ENCODE measurements at places on chromosomes 3 and 15.

GRCh38 chr3:192082730-192083660 is 622.0 kb downstream of the PYDC2 start:
- no peak for DNase-seq

DNA sequence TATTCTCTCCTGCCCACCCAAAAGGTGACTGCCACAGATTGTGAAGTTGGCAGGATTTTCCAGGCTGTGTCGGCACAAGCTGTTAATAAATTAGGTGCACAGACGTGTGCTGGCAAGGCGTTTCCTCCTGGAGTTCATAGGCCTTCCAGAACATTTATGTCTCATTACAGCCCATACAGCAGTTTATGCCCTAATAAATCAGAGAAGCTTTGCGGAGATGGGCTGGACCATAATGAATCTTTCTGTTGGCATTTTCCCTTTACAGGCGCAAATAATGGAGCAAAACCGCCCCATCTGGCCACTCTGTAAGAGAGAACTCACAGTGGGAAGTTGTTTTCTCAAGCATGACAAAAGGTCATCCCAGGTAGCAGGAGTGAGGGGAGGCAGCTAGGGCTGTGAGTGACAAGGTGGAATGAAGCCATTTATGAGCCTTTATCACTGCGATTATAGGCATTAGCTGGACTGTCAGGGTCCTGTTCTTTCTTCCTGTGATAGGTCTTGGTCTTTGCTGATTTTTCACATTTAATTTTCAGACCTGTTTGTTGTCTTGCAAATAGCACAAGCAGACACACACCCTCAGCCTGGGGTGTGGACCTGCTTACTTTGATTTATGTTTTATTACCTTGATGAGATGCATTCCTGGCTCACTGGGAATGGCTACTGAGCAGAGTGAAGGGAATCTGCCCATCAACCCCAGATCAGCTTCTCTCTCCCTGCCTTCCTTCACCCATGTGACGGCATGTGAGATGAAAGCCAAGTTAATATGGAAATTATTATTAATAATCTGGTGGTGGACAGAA is 257.5 kb downstream of the LRTM1 start:
- no peak for DNase-seq

DNA sequence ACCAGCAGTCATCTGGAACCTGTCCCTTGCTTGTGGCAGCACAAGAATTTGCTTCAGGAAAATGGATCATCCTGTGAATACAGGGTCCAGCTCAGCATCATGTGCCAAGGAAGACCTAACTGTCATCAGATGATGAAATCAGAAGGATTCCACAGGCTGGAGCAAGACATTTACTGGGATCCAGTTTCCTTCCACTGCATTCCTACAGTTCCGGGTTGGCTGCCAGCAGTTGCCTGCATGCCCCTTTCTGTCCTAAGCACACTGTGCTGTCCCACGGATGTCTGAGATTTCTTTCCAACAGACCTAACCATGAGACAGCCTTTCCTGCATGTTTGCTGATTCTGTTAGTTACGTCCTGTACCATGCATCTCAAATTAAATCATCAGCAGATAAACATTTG is 140.7 kb downstream of the IMPG2 start:
- DNase-seq = no peak

GRCh38 chr3:147391781-147392624 is 14.3 kb downstream of the ZIC4 start:
- peak; percentile 82 for DNase-seq

- DNase-seq = no peak
Measured at GRCh38 chr15:96170979-96171739, 159.3 kb upstream of the NR2F2 start.

DNA sequence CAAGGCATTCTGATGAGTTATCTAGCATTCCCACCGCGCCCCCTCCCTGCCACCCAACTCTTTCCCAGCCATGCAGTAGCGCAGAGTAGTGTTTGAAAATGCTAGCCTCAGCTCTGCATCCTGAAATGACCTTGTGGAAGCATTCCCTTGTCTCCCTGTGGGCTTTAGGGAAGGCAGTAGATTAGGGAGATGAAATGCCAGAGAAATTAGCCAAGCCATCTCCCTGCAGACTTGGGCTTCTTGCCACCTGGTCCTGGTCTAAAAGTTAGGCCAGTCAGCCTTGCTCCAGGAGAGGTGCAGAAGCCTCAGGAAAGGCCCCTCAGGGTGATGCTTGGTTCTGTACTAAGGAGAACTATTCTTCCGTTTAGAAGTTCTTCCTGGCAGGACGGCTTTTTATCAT is 231.2 kb downstream of the CACNA2D3 start:
- no peak for DNase-seq

GRCh38 chr3:72195895-72196294 is 410.9 kb upstream of the PROK2 start:
- no peak for DNase-seq

- DNase-seq = no peak
Measured at GRCh38 chr3:24220859-24221657, 273.6 kb downstream of the THRB start.

- DNase-seq = no peak
Measured at GRCh38 chr3:53150247-53151085, 10.5 kb upstream of the PRKCD start.

DNA sequence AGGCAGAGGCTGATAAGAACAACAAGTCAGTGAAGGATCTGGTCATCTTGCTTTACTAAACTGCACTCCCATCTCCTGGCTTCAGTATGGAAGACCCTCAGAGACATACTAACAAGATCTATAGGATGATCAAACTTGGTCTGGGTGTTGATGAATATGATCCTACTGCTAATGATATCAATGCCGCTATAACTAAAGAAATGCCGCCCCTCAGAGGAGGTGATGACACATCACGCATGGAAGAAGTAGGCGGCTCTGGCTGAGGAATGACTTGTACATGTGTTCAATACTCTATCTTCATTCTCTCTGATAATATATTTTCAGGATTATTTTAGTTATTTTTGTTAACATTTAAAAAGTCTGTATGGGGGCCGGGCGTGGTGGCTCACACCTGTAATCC is 17.5 kb upstream of the EIF2B5 start:
- DNase-seq = no peak

DNA sequence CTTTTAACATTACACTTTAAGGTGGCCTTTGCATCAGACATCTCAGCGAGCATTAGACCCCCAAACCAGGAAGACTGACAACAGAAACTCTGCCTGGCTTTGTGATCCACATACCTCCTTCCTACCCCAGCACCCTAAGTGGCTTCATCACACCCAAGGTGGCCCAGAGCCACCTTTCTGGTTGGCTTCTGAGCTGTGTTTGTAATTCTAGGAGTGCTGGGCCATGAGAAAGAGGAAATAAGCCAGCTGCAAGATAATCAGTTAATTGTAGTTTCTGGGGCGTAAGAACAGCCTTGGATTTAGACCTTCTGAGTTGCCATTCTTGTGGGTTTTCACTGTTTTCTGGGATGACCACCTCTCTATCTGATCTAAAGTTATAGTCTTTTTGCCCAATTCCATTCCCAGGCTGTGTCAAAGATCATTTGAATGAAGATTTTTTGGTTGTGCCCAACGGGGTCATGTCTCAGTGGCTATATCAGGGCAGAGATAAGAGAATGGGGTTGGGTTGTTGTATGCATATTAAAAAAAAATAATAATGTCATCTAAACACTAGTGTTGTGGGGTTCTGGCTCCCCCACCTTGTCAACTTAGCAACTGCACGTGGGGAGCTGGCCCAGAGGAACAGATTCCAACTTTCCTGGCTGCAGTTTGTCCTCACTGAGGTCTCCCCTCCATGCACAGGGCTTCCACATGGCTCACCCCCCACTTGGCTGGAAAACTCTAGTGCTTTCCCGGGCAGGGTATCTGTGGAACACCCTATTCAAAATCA is 234.8 kb upstream of the WNT5A start:
- no peak for DNase-seq

DNA sequence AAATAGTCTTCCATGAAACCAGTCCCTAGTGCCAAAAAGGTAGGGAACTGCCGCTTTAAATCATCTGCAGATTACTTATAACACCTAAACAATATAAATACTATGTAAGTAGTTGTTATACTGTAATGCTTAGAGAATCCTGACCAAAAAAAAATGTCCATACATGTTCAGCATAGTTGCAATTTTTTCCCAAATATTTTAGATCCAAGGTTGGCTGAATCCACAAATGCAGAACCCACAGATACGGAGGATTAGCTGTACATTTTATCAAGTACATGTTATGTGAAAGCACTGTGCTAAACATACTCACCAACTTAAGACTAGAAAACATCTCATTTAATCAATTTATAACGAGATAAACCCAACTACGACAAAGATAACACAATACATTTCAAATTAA is 9.3 kb downstream of the MSL2 start:
- no peak for DNase-seq

GRCh38 chr3:127237835-127238234 is 44.9 kb downstream of the PRR23E start:
- no peak for DNase-seq

DNA sequence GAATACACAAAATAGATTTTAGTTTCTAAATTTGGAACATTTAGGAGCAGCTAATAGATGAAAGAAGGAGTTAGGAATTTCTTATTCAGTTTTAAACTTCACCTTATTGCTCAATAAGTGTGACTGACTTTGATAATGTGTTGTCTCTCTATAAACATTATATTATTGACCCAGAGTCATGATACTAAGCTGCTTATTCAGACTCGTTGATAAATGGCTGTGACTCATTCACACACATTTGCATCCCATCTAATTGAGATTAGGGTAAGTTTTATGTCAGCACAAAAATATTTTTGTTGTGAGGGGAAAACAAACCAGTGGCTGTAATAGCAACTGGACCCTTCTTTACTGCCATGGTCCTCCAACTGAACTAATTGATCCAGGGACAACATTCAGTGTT is 137.6 kb downstream of the GOLIM4 start:
- DNase-seq = no peak

DNA sequence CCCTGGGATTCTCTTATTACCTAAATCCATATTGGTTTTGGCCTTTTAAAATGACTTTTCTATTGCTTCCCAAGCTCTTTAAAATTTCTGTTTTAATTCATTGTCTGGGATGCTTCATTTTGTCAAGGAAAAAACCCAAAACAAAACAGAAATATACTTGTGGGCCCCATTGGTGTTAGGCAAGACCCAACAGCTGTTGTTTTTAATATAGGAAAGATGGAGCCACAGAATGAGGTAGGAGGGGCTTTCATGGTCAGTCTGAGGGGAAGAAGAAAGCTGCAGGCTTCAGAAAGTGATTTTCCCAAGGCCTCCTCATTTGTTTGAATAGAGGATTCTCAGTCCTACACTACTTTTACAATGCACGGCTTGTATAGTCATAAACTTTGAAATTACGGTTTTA is 180.5 kb downstream of the MCTP2 start:
- DNase-seq = no peak

GRCh38 chr15:55546718-55547117 is 38.7 kb upstream of the DNAAF4 start:
- no peak for DNase-seq

- no peak for DNase-seq
Measured at GRCh38 chr15:24916305-24917009, 38.3 kb upstream of the SNRPN start.

- no peak for DNase-seq
Measured at GRCh38 chr3:126918355-126918821, 64.5 kb upstream of the PLXNA1 start.

- DNase-seq = no peak
Measured at GRCh38 chr3:18751514-18751913, 326.4 kb upstream of the SATB1 start.

- DNase-seq = no peak
Measured at GRCh38 chr15:58694641-58695398, 54.7 kb downstream of the ADAM10 start.

DNA sequence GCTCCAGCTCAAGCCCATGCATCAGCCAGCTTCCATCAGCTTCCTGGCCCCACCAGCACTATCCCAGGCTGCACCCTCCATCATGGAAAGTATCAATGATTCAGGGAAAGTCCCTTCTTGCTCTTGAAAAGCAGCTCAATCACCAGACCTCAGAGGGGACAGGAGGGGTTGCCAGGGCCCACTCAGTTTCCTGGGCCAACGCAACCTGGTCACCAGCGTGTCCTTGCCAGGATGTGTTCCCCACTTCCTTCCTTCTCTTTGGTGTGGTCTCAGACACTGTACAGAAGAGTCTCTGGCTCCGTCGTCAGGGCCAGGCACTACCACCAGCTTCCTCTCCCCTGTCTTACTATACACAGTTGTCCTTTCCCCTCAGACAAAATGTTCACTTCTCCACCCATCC is 3.0 kb downstream of the HDC start:
- DNase-seq = no peak

- DNase-seq = no peak
Measured at GRCh38 chr3:57805266-57805665, 49.2 kb downstream of the SLMAP start.

DNA sequence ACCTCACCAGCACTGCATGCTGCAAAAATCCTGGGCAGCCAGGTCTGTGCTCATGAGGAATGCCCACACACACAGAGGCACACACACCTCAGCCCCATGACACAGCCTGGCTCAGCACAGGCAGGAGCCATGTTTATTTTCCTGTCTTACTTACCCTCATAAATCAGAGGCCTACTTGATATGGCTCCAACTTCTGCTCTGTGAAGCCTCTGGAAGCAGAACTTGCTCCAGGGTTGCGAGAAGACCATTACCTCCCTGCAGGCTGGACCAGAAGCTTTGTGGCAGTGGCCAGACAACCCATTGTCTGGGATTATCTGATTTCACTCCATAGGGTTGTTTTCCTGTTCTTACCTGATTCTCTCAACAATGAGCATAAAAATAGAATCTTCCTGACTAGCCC is 43.8 kb upstream of the CMTM8 start:
- DNase-seq = no peak

- no peak for DNase-seq
Measured at GRCh38 chr3:12440927-12441714, 43.2 kb upstream of the TSEN2 start.

DNA sequence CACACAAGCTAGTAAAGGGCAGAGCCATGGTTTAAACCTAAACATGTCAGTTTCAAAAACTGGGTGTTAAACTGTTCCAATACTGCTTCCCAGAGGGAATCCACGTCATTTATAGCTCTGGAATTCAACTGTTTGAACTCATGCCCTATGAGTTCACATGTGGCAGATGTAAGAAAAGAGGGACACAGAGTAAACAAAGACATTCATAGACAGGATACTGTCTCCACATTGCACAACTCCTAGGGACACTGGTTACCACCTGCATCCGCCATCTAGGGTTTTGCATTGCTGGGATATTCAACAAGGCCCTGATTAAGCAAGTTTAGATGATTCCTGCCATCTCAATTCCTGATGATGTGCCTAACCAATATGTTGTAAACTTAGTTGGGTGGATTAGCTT is 134.1 kb upstream of the COL8A1 start:
- DNase-seq = no peak

Data from anterior cingulate cortex (tissue), 58 donors.